ENCODE measurements at places on chromosomes 3 and 15. TPM values are rescaled to one million over a fixed set of nuclear protein-coding genes. Genes with fewer than 3 reads are reported as not detected.

LRRC57 gene
- total RNA-seq, result 48.2 TPM

DNA sequence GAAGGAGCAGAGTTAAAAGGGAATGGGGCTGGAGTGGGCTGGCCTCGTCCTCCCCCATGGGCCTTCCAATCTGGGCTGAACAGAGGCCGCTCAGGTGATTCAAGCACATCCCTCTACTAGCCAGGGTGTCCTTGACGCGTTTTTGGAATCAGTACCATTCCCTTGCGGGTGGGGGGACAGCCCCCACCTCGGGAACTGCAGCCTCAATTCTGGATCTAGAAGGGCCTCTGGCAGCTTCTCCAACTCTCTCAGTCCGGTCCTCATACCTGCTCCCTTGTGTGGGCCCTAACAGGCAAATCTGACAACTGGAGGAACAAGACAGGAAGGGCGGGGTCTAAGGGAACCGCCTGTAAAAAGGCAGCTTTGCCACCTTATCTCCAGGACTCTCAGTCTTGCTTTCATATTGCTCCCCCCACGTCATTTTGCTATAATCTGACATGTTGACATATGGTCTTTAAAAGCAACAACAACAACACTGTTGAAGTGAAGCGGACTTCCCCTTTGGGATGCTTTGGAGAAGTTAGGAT, 802 bp upstream of the CHRNB4 start:
- no peaks in the 10 kb centered on the region for H3K36me3 ChIP-seq
- no peak overlapping the region for H3K4me3 ChIP-seq
- DNase-seq, result no peak
- no peaks in the 10 kb centered on the region for H3K27me3 ChIP-seq
- no peak overlapping the region for H3K27ac ChIP-seq
- H3K4me1 ChIP-seq, result peaks cover 11% of the 10 kb centered on the region

CISH gene
- 66.9 TPM for total RNA-seq

GRCh38 chr15:87416591-87417257, 839.8 kb downstream of the NTRK3 start:
- no peak overlapping the region for H3K4me3 ChIP-seq
- DNase-seq, result no peak
- no peaks in the 10 kb centered on the region for H3K27me3 ChIP-seq
- no peaks in the 10 kb centered on the region for H3K36me3 ChIP-seq
- H3K27ac ChIP-seq, result no peak overlapping the region
- H3K4me1 ChIP-seq, result no peaks in the 10 kb centered on the region

DNA sequence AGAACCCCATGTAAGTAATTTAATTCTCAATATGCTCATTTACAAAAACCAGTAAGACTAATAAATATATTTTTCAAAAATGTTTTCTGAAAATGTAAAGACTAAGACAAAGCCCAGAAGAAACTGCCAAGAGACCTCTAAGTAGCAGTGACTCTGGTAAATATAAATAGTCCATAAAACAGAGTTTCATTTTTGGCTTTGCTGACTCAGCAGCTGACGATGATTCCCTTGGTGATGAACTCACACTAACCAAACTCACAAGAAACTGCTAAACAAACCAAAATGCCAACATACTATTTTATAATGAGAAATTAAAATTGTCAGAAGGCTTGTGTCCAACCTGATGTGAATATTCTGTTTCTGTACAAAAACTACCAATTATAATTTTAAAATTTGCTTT, 31.5 kb upstream of the IMPG2 start:
- DNase-seq, result no peak
- H3K27me3 ChIP-seq, result no peaks in the 10 kb centered on the region
- no peak overlapping the region for H3K27ac ChIP-seq
- H3K4me3 ChIP-seq, result no peak overlapping the region

DNA sequence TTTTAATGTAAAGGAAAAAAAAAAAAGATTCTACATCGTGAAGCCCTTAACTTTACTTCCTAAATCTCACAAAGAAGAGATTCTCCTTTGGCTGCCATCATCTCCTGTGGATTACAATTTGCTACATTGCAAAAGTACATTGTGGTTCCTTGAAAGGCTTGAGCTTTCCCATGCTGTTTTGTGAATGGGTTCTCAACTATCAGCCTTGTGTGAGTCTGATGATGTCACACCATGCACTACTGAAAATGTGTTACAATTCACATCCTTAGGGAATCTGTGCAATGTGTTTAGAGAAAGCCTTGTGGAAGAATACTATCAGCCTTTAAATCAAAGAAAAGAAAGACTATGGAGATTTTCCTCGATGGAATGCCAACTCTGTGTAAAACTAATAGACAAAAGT, 510.0 kb upstream of the ALCAM start:
- no peaks in the 10 kb centered on the region for H3K4me1 ChIP-seq
- H3K27ac ChIP-seq, result no peak overlapping the region
- no peaks in the 10 kb centered on the region for H3K27me3 ChIP-seq
- H3K36me3 ChIP-seq, result no peaks in the 10 kb centered on the region
- DNase-seq, result no peak

GOLIM4 gene
- total RNA-seq, result 43.0 TPM

DNA sequence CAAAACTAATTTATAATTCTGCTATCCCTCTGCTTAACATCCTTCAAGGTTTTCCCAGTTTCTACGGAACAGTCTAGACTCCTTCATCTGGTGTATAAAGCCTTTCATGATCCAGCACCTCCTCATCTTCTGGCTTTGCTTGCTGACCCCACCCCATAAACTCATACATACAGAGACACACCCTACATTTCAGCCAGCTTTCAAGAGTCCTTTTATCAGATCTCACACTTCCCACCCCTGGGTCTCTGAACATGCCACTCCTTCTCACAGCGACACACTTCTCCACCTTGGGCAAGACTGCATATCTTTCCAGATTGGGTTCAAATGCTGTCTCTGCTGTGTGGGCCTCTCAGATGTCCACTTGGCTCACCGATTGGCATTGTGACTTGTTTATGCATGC, 166.8 kb upstream of the LPP start:
- DNase-seq, result no peak
- no peak overlapping the region for H3K27ac ChIP-seq
- peaks cover 12% of the 10 kb centered on the region for H3K4me1 ChIP-seq
- no peak overlapping the region for H3K4me3 ChIP-seq
